ENCODE measurements at places on chromosomes 16 and 17.

DNA sequence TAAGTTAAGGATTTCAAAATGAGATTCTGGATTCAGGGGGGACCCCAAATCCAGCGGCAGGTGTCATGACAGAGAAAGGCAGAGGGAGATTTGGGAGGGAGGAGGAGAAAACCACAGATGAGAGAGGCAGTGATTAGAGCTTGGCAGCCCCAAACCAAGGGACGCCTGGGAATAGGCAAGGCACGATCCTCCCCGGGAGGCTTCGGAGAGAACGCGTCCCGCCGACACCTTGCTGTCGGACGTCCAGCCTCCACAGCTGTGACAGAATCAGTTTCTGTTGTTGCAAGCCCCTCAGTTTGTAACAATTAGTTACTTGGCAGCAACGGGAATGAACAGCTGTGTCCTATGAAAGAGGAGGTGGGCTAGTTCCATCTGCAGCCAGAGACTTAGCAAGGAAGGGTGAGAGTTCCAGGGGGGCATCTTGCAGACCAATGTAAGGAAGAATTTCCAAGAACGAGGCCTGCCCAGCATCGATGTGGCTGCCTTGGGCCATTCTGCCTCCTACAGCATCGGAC is 110.7 kb upstream of the SDK2 start:
- no peak for DNase-seq

GRCh38 chr17:79244665-79245064 is 170.0 kb downstream of the ENGASE start:
- DNase-seq: no peak

GRCh38 chr17:55444471-55445441 is 23.1 kb upstream of the MMD start:
- no peak for DNase-seq

DNA sequence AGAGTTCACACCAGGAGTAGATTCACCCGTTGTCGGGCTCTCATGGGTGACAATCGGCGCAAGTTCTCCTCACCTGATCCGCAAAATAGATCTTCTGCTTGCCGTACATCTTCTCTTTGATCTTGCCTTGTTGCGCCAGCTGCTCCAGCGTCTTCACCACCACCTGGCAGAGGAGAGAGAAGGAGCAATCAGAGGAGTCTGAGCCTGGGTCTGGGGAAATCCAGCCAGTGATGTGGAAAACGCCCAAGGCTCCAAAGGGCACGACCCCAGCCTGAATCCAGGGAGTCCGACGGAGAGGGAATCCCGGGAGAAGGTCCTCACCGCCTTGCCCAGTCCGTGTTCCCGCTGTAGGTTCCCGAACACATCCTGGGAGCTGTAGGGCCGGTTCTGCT is 393 bp downstream of the PSMC3IP start:
- DNase-seq: no peak

- DNase-seq: no peak
These were observed 133.6 kb downstream of the BANP start for GRCh38 chr16:88084881-88085280.

GRCh38 chr16:74463888-74464287 is 42.6 kb upstream of the CLEC18B start:
- DNase-seq: no peak

- no peak for DNase-seq
These were observed 3.4 kb downstream of the ARL16 start for GRCh38 chr17:81680150-81680549.

GRCh38 chr17:79814127-79814973 is 17.5 kb upstream of the CBX8 start:
- no peak for DNase-seq

GRCh38 chr17:78650093-78650715 is 73.0 kb upstream of the DNAH17 start:
- no peak for DNase-seq

DNA sequence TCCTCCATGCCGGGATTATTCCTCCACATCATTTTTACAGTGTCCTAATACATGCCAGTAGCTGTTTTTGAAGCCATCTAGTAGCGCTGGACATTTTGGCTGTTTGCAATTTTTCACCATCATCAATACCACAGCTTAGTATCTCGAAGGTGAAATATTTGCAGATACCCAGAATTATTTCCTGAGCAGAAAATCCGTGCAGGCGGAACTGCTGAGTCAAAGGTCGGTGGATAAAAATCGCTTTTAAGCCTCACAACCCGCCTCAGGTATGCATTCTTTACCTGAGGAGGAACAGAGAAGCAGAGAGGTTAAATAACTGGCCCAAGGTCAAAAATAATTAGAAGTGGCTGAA is 584 bp upstream of the TNRC6A start:
- DNase-seq: no peak

DNA sequence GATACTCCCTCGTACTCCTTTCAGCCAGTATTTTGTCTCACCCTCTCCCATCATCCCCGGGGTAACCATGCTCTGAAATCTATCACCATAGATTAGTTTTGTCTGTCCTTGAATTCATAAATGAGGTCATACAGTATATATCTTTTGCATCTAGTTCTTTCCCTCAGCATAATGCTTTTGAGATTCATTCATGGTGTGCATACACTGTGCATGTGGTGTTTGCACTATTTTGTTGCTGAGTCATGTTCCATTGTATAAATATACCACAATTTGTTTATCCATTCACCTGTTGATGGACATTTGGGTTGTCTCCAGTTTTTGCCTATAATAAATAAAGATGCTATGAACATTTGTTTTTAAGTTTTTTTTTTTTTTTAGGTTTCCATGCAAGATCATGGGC is 34.2 kb upstream of the NLRP1 start:
- no peak for DNase-seq

- DNase-seq: no peak
These were observed 41.0 kb upstream of the ZNF750 start for GRCh38 chr17:82880620-82881323.

DNA sequence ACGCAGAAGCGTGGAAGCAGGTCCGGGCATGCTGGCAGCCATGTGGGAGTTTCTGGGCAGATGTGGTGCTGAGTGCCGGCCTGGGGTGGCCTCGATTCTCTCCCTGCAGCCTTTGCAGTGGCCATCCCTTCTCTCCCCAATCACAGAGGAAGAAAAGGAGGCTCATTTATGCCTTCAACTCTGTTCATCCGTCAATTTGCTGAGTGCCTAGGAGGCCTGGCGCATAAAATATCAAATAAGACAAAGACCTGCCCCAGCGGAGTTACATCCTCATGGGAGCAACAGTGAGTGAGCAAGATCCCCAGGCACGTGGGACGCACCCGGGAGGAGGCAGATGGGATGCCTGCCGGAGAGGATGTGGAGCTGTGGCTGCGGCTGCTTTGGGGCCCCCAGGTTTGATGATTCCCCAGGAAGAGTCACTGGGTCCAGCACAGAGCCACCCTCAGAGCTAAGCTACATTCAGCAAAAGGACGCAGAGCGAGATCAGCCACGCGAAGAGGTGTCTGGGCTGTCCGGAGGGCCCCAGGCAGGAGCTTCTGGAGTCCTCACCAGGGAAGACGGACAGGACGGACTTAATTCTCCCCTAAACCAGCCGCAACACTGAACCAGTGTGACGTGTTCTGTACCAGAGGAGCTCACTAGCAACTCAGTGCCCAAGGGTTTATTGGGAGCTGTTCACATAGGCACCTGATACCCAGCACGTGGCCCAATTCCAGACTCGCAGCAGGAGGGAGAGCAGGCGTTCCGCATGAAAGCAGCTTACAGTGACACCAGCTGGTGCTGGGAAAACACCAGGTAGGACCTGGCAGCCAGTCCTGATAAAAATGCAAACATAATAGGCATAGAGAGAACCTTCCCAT is 11.3 kb downstream of the CA5A start:
- no peak for DNase-seq

GRCh38 chr17:27390540-27390939 is 65.7 kb upstream of the KSR1 start:
- DNase-seq: no peak

- no peak for DNase-seq
These were observed 34.8 kb downstream of the UBN1 start for GRCh38 chr16:4882000-4882632.

DNA sequence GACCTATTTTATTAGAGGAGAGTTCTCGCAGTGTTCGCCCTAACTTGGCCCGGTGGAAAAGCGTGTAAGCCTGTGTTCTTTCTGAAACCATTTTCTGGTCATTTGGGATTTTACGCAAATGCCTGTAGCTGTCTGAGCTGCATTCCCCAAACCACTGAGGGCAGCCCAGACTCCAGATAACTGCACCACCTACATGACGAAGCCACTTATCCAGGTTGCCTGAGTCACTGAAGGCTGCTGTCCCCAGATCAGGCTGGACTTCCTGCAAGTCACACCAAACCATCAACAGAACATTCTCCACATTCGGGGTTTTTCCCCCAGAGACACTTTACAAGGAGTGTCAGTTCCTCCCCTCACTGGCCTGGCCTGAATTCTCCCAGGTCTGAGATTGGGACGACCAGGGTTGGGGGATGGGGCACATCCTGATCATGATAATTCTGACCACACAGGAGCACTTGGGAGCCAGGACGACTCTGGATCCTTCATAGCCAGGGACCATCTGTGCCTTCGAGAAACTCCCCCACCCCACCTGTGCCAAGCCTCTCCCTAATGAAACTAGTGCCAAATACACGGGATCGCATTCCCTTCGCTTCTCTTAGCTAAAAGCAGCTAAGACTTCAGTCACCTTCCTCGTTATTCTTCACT is 2.3 kb downstream of the RPRML start:
- DNase-seq: no peak

Measured in activated T-cell treated with anti-CD3 and anti-CD28 coated beads, Interleukin-2, amount 50 U/mL, for 24 hours (primary cell).